GM12878 (cell line): ENCODE measurements at places on chromosomes 7 and 10. TPM values are rescaled to one million over a fixed set of nuclear protein-coding genes. Genes with fewer than 3 reads are reported as not detected.

Gene CELF2
- total RNA-seq = 98.2 and 106 TPM in 2 replicates

DNA sequence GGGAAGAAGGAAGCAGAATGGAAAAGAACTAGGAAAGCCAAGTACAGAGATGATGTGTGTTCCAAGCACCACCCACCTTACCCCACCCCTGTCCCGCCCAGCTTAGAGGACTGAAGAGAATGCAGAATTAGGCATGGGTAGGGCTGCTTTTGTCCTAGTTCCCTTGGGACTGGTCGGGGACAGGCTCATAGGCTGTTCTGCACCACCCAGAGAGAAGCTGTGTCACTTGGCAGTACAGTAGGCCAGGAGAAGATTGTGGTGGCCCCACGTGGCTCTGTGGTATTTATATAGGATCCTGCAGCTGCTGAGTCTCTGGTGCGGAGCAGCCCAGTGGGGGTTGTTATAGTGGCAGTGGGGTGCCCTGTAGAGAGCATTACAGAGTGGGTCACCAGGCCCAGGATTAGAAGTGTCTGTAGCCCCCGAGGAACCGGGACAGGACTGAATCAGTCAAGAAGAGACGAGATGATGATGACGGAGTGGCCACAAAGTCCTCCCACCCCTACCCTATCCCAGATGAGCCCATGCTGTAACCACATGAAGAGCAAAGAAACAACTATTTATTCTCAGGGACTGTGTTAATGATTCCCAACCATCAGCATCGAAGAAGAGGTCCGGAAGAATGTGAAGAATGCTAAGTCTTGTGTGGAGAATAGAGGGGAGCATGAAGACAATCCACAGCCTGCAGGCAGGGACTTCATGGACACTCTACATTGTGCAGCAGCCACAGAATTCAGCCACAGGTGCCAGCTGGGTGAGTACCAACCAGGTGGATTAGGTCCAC, 88.9 kb downstream of the C1GALT1 start:
- no peak overlapping the region for H3K4me3 ChIP-seq
- no peaks in the 10 kb centered on the region for H3K4me1 ChIP-seq
- no peak overlapping the region for H3K27ac ChIP-seq
- no peaks in the 10 kb centered on the region for H3K36me3 ChIP-seq
- no peaks in the 10 kb centered on the region for H3K27me3 ChIP-seq

Gene SFTPA2
- total RNA-seq = 3.4 and 4.2 TPM in 2 replicates

DNA sequence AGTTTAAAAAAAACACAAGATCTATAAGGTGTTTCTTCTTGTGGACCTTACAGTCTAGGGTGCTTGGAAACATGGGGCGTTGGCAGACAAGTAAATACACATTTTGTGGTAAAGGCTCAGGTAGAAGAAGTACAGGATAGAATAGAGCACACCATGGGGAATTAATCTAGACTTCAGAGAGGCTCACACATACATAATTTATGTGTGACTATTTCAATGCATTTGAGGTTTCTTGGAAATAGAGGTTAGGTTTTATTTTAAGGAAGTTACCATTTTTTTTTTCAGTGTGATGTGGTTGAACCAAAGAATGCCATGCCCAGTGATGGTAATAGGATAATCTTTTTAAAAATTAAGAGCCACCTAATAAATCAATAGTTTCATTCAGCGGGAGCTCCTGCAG, 12.8 kb downstream of the CFTR start:
- H3K4me1 ChIP-seq = no peaks in the 10 kb centered on the region
- no peak overlapping the region for H3K4me3 ChIP-seq
- no peak overlapping the region for H3K27ac ChIP-seq
- no peaks in the 10 kb centered on the region for H3K27me3 ChIP-seq

DNA sequence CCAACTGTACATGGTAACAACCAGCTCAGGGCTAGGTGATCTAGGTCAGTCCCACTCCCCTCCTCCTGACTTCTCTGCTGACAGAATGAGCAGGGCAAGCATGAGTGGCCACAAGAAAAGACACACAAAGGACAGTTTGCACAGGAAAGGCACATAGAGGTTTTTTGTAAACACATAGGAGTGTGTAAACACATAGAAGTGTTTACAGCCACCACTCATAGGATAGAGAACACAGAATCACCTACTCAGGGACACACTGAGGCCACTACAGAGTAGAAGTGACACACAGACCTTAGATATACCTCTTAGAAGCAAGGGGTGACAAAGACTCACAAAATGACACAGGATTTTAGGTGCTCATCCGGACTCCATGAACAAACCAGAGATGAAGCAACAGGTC, 19.0 kb downstream of the NUDCD3 start:
- H3K27ac ChIP-seq = no peak overlapping the region
- H3K27me3 ChIP-seq = no peaks in the 10 kb centered on the region
- H3K36me3 ChIP-seq = peaks cover 22% of the 10 kb centered on the region
